Astrocyte of the spinal cord (primary cell): ENCODE measurements at places on chromosomes 4 and X.
A peak's percentile ranks its signal among the peaks of the same experiment; 100 is the strongest.

DNA sequence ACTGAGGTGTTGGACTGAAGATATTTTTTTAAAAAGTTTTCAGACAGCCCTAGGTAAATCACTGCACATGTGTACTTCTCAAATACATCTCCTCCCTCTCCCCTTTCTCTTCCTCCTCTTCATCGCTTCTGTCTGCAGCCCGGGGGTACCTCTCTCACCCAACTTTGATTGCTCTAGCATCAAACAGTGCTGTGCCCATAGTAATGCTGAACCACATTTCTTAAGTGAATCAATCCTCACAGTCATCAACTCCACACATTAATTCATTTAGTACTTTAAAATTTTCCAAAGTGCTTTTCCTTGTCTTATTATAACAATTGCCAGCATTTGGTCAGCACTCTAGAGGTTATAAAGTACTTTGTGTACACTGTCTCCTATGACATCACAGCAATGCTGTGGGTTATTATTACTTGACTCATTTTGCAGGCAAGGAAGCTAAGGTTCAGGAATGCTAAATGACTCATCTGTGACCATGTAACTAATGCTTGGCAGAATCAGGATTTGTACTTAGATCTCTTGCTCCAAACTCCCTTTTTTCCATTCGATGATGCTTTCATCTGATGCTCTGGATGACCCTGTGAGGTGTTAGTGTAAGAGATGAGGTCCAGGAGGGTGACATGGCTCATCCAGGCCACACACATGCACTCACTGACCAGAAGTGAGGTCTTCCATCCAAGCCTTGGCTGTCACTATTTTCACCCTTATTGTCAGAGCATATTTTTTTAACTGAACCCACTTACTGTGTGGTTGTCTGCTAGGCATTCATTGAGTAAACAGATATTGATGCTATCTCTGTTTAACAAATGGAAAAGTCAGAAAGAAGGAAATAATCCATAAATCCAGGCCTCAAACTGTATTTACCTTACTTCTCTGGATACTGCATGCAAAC, 58.8 kb downstream of the RHOH start:
- DNase-seq, result peak; percentile 98

- DNase-seq, result no peak
These were observed 9.0 kb upstream of the SLC25A6 start for GRCh38 chrX:1400742-1401471.

DNA sequence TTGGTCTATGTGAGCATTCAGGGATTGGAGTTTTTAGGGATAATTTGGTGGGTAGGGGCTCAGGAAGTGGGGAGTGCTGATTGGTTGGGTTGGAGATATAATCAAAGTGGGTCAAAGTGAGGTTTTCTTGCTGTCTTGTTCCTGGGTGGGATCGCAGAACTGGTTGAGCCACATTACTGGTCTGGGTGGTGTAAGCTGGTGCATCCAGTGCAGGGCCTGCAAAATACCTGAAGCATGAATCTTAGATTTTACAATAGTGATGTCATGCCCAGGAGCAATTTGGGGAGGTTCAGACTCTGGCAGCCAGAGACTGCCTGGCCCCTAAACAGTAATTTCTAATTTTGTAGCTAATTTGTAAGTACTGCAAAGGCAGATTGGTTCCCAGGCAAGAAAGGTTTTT, 665.6 kb upstream of the PRKX start:
- no peak for DNase-seq

- DNase-seq, result no peak
These were observed 5.7 kb upstream of the JADE1 start for GRCh38 chr4:128803783-128804182.

DNA sequence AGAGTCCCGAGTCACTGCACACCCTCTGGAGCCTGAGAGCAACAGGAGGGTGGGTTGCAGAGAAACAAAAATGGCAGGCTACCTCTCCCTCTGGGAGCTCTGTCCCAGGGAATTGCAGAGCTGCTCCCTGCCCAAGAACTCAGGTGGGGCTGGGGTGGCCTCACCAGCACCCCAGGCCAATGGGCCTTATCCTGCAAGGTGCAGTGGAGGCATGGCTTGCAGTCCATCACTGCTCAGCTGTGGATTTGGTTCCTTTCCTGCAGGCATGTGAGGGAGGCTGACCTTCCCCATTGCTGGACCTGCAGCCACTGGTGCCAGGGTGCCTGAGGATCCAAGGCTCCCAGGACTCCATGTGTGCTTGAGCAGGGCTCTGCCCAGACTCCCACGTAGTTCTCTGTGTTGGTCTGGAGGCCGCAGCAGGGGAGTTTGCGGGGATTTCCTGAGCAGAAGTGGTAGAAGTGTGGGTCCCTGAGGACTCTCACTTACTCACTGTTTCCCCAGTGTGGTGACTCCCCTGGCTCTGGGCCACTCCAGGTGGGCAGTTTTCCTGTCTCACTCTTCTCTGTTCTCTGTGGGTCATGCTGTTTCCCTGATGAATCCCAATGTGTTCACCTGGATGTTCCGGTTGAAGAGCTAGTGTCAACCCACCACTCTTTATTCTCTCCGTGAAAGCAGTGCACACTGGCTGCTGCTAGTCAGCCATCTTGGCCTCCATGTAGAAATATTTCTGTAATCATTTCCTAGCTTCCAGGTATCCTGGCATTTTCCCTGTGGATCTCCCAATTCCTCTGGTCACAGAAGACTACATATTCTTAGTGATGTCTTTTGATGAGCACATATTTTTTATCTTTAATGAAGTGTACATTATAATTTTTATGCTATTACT, 82.3 kb downstream of the ARHGAP24 start:
- DNase-seq, result no peak

- no peak for DNase-seq
These were observed 12.1 kb upstream of the OPN1LW start for GRCh38 chrX:154131955-154132354.

DNA sequence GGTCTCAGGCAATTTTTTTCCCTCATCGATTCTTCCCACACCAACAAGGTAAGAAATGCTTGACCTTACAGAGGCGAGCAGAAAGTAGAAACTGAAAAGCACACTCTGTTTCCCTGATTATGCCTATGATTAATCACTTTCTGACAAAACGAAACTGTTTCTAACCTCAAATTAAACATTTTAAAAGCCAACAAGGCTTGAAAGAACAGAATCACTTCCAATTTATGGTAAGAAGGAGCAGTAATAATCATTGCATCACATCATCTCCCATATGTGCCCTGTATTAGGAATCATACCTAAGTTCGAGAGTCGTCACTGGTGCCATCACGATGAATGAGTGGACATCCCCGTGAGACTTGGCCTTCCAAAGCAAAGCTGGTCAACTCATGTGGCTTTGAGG, 12.5 kb upstream of the CXCL13 start:
- no peak for DNase-seq

DNA sequence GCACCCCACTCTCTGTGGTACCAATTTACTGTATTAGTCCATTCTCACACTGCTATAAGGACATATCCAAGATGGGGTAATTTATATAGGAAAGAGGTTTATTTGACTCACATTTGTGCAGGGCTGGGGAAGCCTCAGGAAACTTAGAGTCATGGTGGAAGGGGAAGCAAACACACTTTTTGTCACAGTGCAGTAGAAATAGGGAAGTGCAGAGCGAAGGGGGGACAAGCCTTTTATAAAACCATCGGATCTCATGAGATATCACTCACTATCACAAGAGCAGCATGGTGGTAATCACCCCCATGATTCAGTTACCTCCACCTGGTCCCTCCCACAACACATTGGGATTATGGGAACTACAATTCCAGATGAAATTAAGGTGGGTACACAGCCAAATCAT, 766.9 kb upstream of the PCDH10 start:
- no peak for DNase-seq

- no peak for DNase-seq
These were observed 142.0 kb upstream of the NUDT6 start for GRCh38 chr4:123064390-123064789.

DNA sequence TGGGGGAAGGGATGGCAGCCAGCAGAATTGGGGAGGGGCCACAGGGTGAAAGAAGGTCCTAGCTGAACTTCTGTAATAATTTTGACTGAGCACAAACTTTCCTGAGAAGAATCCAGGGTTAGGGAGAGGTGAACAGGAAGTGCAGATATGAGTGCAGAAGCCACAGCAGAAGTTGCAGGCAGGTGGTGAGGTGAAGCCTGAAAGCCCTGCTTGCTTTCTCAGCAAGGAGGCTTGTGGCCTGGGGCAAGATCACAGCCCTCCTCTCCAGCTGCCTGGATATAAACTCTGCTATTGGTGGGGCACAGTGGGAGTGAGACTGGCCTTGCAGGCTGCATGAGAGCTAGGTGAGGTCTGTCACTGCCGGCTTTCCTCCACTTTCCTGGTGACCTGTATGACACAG, 44.1 kb upstream of the UPRT start:
- DNase-seq, result no peak

GRCh38 chr4:59823311-59823710, 1376.8 kb upstream of the ADGRL3 start:
- DNase-seq, result no peak

DNA sequence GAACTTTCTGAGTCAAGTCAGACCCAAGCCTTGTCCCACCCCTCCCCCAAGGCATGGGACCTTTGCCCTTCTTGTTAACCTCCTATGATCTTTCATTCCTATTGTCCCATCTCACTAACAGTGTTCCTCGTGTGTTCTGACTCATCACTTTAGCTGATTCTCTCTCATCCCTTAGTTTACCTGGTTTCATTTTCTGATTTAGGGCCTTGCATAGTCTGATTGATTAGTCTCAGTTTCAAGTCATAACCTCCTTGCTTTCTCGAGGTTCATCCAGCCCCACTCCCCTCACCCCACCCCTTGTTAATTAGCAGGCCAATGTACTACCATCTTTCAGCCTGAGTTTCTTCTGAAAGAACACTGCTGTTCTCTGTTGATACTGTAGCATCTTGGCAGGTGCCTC, 517.4 kb downstream of the RPA4 start:
- no peak for DNase-seq

DNA sequence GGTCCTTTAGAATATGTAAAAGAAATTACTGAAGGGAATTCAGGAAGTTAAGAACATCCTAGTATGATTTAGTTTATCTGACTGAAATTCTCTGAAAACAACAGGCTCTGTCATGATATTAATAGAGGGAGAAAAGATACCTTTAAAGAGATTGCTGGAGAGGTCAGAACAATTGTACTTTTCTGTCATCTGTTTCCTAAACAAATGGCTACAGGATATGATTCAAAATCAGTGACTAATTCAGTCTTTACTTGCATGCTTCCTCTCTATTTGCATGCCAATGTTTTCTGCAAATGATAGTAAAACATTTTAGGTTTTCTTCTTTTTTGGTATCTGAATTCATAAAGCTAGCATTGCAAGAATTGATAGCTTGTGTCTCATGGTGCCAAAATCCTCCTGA, 616.7 kb upstream of the PCDH7 start:
- peak; percentile 26 for DNase-seq

GRCh38 chr4:95500361-95500760, 48.4 kb downstream of the UNC5C start:
- DNase-seq, result no peak

DNA sequence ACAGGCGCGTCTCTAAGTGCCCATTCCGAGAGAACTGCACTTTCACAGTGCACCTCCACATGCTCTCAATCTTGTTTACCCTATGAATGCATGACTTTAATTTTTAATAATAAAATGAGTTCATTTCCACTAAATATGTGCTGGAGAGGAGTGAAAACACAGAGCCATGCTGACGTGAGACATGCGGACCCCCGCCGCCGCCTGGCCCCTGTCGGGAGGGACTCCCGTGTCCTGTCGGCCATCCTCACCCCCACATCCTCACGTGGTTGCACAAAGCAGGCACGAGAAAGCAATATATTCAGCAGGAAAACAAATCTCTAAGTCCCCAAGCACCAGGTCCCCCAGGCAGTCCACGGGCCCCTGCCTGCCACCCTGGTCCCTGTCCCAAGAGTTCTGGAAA, 23.1 kb downstream of the PPP2R2C start:
- DNase-seq, result no peak

- DNase-seq, result peak; percentile 88
These were observed 473 bp upstream of the CCNQ start for GRCh38 chrX:153599192-153600031.

DNA sequence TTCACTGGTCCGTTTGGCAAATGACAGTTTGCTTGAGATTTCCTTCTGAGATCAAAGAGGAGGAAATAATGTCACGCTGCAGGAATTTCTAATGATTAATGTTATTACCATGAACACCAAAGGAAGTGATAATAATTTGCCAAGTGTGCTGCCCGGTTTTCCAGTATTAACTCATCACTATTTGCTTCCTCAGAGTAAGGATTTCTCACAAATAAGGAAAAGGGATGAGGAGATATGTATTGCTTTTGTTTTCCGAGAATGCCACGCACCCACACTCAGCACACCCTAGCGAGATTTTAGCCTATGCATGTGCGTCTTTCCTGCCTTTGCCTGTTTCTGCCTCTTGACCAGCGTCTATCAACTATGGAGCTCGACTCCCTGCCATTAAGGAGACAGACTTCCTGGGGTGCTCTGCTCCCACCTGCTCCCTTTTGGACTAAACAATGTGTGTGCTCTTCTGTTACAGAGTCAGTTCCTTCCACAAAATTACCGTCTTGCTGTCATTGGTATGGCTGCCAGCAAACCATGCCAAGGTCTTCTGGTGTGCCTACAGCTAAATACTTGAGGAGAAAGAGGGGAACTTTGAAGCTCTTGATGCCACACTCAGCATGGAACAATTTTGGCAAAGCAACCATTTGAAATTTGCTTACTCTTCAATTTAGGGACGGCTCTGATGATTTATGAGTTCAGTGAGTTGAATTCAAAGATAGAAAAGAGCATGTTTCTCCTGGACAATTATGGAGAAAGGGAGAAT, 393.1 kb upstream of the ZFP42 start:
- peak; percentile 58 for DNase-seq

DNA sequence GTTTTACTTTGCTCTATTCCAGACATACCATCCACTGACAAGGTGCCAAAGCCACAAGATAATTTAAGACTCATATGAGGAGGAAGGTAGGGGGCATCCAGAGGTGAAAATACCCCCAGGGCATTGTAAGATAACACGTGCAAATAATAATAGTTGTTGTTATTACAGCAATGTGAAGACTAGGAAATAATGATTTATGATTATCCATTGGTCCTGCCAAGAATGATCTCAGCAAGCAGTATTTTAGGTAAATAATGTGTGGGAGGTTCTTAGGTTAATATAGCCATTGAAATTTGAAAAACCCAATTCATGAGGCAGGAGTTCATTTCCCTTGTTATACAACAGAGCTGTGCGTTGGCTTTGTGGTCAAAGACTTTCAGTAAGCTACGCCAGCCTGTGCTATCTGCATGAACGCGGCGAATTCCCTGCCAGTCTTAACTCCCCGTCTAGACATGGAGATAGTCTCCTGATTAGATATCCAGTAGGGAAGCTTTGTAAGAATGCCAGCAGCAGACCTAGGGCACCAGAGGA, 47.2 kb upstream of the MXRA5 start:
- peak; percentile 40 for DNase-seq

DNA sequence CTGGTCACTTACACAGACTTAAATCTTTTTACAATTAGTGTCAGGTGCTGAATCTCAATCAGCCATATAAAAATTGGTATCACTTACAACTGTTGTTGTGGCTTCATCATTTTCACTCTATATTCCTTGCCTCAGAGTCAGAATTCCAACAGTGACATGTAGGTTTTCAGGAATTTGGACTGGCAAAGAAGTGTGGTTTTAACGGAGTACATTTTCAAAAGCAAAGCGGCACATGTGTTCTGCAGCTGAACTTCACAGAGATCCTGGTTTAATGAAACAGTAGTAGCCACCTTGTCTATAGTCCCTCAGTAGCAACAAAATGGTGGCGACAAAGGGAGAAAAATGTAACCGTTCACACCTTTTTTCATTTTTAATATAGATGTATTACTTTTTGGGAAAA, 486.6 kb downstream of the FAT4 start:
- peak; percentile 29 for DNase-seq
